ENCODE measurements at places on chromosomes 1 and 21.
A peak's percentile ranks its signal among the peaks of the same experiment; 100 is the strongest.

DNA sequence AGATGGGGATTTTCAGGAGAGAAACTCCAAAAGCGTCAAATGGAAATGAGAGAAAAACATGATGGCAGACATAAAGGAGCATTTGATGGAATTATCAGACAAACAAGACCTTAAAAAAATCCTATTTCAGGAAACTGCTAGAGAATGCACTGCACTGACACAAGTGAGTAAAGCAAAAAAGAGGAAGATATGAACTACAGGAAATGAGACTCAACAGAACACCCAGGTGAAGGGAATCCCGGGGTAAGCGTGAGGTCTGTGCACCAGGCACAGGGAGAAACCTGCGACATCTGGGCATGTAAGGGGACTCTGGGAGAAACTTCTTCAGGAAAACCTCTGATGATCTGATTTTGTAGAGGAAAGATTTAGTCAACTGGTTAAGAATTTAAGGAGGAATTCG is 2.8 kb downstream of the TARBP1 start:
- no peaks in the 10 kb centered on the region for H3K36me3 ChIP-seq
- DNase-seq, result no peak
- H3K4me1 ChIP-seq, result peaks cover 16% of the 10 kb centered on the region
- H3K27me3 ChIP-seq, result no peaks in the 10 kb centered on the region

DNA sequence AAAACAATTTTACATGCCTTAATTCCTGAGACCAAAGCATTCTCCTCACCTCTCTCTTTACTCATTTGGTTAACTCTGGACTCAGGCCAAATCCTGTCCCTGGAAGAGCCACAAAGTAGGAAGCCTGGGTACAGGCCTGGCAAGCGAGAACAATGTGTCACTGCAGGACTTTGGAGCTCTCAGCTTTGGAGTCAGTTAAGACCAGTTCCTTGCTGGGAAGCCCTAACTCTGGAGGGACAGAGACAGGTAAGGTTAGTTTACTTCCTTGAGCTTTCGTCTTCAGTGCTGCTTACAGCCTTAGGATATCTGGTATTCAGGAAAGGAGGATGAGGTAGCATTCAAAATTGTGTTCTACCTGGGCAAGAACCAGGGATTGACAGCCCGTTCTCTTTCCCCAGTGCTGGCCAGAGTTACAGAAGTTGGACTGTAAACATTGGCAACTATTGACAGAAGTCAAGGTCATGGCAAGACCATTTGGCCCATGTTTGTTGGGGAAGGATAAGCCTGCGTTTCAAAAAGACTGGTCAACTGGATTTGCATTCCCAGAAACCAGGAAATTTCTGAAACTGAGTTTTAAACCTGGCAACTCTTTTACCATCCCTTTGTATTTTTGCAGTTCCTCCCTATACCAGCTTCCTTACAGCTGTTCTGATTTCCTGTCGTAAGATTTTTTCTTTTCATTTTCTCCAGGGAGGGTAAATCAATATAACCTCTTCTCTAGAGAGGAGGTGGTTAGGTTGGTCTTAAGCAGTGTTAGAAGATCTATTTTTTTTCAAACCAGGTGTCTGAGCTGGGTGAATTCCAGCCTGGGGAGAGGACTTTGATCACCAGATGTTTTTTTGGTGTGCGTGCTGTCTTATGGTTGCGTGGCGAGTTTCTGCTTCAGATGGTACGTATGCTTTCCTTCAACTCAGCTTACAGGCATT is at the start of gene C4BPB:
Gene C4BPB, plus strand, starts transcription at position 160 of the 926 bp plus-strand sequence. Its CDS starts 672 bp downstream, at position 832.
- DNase-seq, result no peak
- no peak within 1 kb of the TSS for H3K4me3 ChIP-seq
- H3K36me3 ChIP-seq, result no peaks in the 10 kb centered on the region
- H3K27ac ChIP-seq, result no peak within 1 kb of the TSS
- H3K4me1 ChIP-seq, result peaks cover 6% of the 10 kb centered on the region

- DNase-seq, result peak; percentile 87
- peak overlapping the region; percentile 77 for H3K27ac ChIP-seq
- peak overlapping the region; percentile 25 for H3K4me3 ChIP-seq
Measured at GRCh38 chr1:153790313-153790965, 15.2 kb downstream of the SLC27A3 start.

DNA sequence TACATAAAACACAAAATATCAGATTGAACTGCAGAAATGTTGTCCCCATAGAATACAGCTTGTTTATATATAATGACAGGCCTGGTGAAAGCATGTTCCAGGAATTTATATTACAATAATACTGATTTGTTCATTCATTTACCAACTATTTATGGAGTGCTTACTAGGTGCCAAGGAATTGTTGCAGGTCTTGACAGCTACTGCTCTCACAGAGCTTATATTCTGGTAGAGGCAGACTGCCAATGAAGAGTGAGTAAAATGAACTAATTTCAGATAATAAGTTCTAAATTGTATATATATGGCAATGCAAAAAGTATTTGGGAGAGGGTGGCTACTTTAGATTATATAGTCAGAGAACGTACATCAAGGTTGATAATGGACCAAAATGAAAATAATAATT is 152.0 kb downstream of the COQ8A start:
- H3K4me3 ChIP-seq, result no peak overlapping the region
- no peak for DNase-seq
- peaks cover 4% of the 10 kb centered on the region for H3K36me3 ChIP-seq
- H3K4me1 ChIP-seq, result no peaks in the 10 kb centered on the region

DNA sequence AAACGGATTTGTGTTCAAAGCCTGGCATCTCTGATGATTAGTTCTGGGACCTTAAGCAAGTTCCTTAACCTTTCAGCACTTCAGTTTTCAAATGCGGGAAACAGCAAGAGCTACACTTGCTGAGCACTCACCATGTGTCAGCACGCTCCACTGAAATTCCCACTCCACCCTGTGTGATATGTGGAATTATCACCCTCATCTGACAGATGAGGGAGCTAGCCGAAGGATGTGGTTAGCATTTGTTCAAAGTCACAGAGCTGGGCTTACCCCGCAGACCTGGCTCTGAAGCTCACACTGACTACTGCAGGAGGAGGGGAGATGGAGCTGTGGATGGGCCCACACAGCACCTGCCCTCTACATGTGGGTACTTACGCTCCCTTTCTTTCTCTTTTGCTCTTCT is 29.1 kb downstream of the IL12RB2 start:
- no peaks in the 10 kb centered on the region for H3K27me3 ChIP-seq
- DNase-seq, result no peak
- no peak overlapping the region for H3K27ac ChIP-seq
- H3K36me3 ChIP-seq, result no peaks in the 10 kb centered on the region
- H3K4me1 ChIP-seq, result peaks cover 11% of the 10 kb centered on the region
- no peak overlapping the region for H3K4me3 ChIP-seq

DNA sequence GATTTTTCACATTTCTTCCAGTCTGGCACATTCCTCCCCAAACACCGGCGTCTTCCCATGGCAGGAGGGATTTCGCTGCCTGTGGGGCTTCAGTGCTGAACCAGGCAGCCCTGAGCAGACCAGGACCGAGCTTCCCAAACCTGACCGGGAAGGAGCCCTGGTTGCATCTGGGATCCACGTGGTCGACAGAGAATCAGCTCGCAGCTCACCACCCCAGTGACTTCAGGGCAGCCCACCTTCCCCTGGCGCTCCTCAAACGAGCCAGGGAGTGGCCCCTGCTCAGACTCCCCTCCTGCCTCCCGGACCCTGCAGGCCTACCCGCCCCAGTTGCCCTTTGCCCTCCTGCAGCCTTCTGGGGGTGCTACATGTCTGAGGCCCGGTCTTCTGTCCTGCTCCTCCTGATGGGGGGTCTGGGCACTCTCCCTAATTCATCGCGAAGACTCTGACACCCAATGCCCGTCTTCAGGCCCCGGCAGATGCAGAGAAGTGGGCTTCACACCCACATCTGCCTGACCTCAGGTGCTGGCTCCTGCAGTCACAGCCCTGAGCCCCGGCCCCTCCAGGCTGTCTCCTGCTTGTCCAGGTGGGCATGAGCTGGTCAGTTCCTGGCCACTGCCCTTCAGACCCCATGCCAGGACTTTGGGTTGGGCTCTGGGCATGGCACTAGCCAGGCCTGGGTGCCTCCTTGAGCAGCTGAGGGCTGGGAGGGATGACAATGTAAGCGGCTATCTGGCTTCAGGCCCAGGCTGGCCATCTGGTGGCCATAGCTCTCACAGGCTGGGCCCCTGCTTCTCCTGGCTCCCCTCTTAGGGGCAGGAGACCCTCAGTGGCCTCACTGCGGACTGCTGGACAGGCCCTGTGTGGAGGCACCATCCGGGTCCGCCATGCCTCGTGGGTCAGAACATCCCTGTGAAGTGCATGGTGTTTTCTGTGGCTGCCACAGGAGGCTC is 26.1 kb upstream of the PRSS38 start:
- H3K27ac ChIP-seq, result no peak overlapping the region
- peaks cover 47% of the 10 kb centered on the region for H3K4me1 ChIP-seq
- peak; percentile 78 for DNase-seq

GRCh38 chr1:218553197-218553596 is 208.1 kb downstream of the TGFB2 start:
- no peak overlapping the region for H3K27ac ChIP-seq
- H3K4me1 ChIP-seq, result no peaks in the 10 kb centered on the region
- H3K36me3 ChIP-seq, result no peaks in the 10 kb centered on the region
- no peaks in the 10 kb centered on the region for H3K27me3 ChIP-seq
- H3K4me3 ChIP-seq, result no peak overlapping the region

DNA sequence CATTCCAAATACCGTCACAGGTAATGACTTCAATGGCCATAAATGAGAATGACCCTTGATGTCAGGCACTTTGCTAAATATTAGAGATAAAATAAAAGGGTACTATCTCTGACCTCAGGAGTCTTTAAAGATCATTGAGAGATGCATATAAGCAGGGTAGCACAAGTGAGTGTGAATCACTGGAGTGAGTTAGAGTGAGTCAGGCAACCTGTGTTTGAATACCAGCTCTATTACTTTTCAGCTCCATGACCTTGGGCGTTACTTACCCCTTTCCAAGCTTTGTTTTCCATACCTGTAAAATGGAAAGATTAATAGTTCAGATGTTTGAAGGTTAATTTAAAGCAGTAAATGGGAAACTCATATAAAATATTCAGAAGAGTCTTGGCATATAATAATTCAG is 1058.0 kb upstream of the ADGRL4 start:
- H3K27ac ChIP-seq, result no peak overlapping the region
- DNase-seq, result no peak
- no peaks in the 10 kb centered on the region for H3K4me1 ChIP-seq
- no peaks in the 10 kb centered on the region for H3K36me3 ChIP-seq

DNA sequence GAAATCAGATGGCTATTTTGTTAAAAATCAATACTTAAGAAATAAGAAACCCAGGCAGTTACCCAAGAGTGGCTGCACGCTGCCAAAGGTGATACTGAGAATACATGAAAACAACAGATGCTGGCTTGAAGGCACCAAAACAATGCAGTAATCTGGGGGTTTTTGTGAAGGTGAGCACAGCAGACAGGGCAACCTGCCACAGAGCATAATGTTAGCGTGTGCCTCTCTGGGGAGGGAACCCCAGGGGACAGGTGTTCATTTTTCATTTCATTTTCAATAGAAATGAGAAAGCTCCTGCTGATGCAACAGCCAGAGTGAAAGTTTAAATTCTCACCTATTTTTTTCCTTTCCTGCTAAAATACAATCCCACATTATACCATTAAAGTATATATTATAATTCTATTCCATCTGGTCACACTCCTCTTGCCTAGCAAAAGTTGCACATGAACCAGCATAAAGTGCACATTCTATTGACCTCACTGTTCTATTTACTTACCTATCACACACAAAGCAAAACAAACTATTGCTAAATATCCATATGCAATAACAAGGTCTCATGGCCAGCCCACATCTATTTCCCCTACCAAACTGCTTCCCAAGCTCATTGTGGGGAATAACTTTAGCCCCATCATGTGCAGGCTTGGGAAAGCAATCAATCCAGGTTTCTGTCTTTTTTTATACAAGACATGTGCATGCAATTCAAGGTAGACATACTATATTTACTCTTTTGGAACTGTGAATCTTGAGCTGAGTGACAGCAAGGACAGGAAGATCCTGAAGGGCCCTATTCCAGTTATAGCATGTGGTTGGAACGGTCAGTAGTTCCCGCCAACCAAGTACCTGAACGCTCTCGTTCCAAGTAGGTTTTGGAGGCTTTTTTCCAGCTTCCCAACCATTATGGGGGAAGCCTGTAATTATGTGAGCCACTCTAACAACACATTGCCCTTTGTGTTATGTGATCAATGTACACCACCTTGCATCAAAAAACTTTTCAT is 173.6 kb downstream of the RERE start:
- DNase-seq, result no peak
- H3K36me3 ChIP-seq, result no peaks in the 10 kb centered on the region
- peaks cover 4% of the 10 kb centered on the region for H3K4me1 ChIP-seq
- no peak overlapping the region for H3K4me3 ChIP-seq
- H3K27ac ChIP-seq, result no peak overlapping the region

GRCh38 chr1:204863024-204863423 is 7.6 kb upstream of the NFASC start:
- no peaks in the 10 kb centered on the region for H3K36me3 ChIP-seq
- H3K4me3 ChIP-seq, result no peak overlapping the region
- peaks cover 15% of the 10 kb centered on the region for H3K27me3 ChIP-seq
- DNase-seq, result no peak

GRCh38 chr1:117143871-117144270 is 22.3 kb upstream of the TRIM45 start:
- no peaks in the 10 kb centered on the region for H3K27me3 ChIP-seq
- no peaks in the 10 kb centered on the region for H3K36me3 ChIP-seq
- no peak overlapping the region for H3K4me3 ChIP-seq
- DNase-seq, result no peak
- no peak overlapping the region for H3K27ac ChIP-seq

All from suprapubic skin (tissue), 4 donors.